Activated CD4-positive, alpha-beta T cell treated with anti-CD3 and anti-CD28 coated beads, Interleukin-2, amount 10 ng/mL, durations not matched to agents 24 days and 14 days (primary cell): ENCODE measurements at places on chromosomes 7 and 10.

DNA sequence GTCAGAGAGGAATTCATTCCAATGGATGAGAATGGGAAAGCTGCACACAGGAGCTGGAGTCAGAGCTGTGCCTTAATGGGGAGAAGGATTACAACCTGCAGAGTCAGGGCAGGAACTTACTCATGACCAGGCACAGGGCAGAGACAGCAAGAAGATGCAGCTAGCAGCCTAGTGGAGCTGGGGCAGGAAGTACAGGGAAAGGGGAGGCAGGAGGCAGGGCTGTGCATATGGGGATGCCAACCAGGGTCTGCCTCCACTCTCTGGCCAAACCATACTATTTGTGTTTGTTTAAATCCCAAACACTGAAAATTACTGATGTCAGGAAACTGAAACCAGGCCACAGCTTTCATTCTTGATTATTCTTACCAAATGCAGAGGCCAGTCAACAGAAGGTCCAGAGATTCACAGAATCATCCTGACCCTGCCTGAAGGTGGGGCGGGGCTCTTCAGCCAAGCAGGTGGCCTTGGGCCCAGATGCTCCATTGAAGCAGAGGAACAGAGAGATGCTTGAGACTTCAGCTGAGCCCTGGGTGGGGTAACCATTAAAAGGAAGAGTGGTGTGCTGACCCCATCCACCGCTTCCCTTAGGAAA, 461.9 kb downstream of the KCNMA1 start:
- DNase-seq, result no peak

DNA sequence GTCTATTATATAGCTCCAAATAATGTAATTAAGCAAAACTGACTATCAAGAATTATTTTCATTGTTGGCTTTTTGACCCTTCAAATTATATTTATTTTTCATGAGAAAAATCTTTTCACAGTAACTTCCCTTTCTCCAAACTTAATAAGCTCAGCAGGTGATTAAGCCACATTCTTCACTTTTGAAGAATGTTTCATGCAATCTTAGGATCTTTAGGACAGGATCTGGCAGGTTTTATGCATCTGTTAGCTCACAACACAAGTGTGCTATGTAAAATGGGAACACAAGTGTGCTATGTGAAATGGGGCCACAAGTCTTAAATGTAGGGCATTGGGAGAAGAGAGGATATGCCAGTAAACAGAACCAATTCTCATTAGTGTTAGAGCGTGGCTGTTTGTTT, 26.3 kb downstream of the BCAP29 start:
- no peak for DNase-seq

DNA sequence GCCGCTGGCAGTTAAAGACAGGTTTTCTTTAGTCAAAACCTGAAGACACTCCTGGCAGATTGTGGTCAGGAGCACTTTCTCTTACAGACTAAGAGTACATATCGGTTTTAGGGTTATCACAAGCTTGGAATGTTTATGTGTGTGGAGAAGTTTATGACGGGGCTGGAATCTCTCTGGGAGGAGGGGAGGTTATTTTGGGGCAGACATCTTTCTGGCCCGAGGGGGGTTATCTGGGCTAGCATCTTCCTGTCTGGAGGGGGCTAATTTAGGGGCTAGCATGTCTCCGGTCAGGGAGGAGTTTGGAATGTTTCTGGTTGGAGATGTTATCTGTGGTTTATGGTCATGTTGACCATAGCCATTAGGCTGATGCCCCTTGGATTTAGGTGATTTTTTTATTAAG, 141.2 kb upstream of the KIF5B start:
- DNase-seq, result no peak

DNA sequence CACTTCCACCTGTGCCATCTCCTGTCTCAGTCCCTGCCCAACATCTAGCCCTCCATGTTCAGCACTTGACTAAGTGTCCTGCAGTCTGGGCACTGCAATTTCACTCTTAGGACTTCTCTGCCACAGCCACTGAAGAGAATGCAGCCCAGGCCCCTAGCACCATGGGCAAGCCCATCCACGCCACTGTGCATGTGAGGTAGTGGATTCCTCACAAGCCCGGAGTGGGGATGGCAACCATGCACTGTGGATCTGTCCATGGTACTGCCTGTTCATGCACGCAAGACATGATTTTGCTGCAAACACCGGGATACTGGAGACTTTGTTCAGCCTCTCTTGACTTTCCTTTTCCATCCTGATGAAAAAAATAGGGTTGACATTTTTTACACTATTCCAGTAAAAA, 12.3 kb downstream of the DDC start:
- no peak for DNase-seq

DNA sequence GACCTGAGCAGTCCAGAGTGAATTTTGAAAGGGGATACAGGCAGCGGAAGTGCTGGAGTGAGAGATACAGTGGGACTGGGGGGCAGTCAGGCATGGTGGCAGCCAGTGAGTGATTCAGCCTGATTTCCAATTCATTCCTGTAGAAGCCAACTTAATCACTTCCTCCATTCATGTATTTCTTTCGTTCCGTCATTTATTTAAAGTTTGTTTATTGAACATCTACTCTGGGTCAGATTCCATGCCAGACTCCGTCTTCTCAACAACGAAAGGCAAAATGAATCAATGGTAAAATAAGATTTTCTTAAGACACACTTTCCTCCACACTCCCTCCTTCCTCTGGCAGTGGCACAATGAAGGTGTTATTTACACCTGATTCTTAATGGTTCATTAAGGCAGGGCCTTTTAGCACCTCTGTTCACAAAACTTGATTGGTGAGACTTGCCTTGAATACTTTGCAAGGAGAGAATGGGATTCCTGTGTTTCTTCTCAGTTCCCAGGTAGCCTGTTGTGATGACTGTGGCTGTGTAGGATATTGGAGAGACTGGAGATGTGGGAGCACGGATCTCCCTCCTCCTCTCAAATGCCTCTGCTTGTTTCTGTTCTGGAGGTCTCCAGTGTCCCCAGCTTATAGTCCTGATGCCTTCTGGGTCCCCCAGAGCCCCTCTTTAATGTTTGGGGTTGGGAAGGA, 27.9 kb downstream of the ADCYAP1R1 start:
- no peak for DNase-seq

GRCh38 chr7:105325216-105325904, 63.4 kb downstream of the SRPK2 start:
- DNase-seq, result no peak

DNA sequence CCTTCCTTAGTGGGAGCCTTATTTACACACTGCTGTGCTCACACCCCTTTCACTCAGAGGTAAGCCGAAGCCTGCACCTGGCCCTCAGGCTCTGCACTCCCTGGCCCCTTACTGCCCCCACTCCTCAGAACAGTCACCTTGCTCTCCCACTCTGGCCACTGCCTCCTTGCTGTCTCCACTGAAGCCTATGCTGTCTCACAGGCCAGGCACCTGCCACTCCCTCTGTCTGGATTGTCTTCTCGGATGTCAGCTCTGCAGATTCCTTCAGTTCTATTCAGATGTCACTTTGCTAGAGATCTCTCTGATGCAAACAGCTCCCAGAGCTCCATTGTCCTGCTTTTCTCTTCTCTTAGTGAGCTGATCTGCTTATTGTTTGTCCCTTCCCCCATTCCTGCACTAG, 390.7 kb downstream of the DPP6 start:
- no peak for DNase-seq

DNA sequence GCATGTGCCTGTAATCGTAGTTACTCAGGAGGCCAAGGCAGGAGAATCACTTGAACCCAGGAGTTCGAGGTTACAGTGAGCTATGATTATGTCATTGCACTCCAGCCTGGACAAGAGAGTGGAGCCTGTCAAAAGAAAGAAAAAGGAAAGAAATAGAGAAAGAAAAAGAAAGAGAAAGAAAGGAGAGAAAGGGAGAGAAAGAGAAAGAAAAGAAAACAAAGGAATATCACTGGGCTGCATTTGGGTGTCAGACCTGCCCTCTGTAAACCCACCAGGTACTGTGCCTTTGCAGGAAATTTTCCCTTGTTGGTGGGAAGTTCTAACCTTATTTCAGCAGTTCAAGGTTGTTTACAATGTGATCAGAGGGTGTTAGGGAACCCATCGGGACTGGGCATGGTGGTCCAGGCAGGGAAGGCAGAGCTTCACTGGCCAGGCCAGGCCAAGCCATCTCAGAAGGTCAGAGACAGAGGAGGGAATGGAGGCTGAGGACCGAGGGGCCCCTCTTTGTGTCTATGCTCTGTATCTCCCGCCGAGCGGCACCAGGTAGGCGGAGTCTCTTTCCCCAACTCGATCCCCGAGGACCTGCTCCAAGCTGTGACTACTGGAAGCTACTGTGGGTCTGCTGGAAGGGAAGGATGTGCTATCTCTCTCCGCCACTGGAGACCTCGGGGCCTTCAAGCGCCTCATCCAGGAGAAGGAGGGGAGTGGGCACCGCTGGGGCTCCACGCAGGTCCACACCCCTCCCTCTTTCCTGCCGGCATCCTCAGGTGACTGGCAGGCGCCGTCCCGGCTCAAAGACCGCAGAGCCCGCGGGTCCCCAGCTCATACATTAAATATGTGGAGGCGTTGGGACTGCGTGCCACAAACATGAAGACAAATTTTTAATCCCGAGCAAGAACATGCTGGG, 15.2 kb upstream of the KAZALD1 start:
- no peak for DNase-seq

GRCh38 chr7:122532406-122533269, 166.3 kb downstream of the RNF133 start:
- no peak for DNase-seq

DNA sequence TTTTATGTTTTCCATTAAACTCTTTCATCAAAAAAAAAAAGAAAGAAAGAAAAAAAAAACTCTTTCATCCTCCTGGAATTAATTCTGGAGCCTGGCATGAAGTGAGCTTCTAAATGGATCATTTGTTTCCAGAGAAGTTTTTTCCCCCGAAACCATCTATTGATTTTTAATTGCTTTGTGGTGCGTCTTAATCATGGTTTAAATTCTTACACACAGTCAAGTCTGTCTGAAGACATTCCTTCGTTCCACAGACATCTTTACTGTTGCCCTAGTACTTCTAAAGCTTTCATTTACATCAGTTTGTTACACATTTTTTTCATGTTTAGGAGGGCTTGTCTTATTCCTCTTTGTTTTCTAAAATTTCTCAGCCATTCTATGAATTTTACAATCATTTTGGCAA, 493.4 kb upstream of the FOXK1 start:
- no peak for DNase-seq

DNA sequence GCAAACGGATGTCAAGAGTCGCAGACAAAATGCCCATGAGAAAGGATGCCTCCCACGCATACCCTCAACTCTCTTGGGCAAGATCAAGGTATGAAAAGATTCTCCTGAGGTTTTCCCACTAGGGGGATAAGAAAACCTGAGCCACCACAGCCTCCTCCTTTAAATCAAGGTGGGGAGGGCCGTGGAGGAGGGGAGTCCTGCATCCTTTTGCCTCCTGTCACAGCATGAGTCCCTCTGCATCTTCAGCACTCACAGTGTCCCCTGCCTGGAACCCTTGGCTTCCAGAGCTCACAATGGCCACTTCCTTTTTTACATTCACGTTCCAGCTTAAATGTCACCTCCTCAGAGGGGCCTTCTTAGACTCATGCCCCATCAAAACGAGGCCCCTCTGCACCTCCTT, 207.6 kb downstream of the GLI3 start:
- DNase-seq, result no peak
